ENCODE measurements at places on chromosomes 16 and 17.

- H3K27ac ChIP-seq: peak overlapping the region; percentile 66
- DNase-seq: peak; percentile 61
- H3K36me3 ChIP-seq: no peaks in the 10 kb centered on the region
Observed at GRCh38 chr16:84603140-84603816, 14.6 kb downstream of the COTL1 start.

- no peaks in the 10 kb centered on the region for H3K27me3 ChIP-seq
- H3K27ac ChIP-seq: no peak overlapping the region
- no peak for DNase-seq
- no peaks in the 10 kb centered on the region for H3K4me1 ChIP-seq
- H3K4me3 ChIP-seq: no peak overlapping the region
Observed at GRCh38 chr16:84323606-84324005, 28.9 kb downstream of the WFDC1 start.

- H3K27ac ChIP-seq: peak overlapping the region; percentile 65
- H3K4me1 ChIP-seq: peaks cover 7% of the 10 kb centered on the region
- no peaks in the 10 kb centered on the region for H3K36me3 ChIP-seq
- no peaks in the 10 kb centered on the region for H3K27me3 ChIP-seq
- peak overlapping the region; percentile 70 for H3K4me3 ChIP-seq
Observed at GRCh38 chr17:73231395-73231794, 30.3 kb downstream of the CPSF4L start.

DNA sequence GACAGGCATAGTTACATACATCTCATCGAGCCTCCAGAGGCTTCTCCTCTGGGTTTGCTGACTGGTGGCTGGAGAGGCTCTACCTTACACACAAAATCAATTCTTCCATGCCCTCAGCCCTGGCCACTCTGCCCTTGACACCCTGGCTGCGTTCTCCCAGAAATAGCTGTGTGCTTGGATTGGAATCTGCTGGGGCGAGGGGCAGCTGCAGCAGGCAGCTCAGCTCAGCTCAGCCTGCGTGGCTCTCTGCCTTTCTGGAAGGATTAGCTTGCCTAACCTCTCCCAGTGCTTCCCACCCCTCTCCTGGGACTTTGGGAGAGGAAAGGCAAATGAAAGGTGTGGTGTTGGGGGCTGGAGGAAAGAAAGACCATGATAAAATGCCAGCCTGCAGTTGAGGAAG, 216.1 kb downstream of the ENGASE start:
- peaks cover 11% of the 10 kb centered on the region for H3K27me3 ChIP-seq
- H3K4me1 ChIP-seq: no peaks in the 10 kb centered on the region

DNA sequence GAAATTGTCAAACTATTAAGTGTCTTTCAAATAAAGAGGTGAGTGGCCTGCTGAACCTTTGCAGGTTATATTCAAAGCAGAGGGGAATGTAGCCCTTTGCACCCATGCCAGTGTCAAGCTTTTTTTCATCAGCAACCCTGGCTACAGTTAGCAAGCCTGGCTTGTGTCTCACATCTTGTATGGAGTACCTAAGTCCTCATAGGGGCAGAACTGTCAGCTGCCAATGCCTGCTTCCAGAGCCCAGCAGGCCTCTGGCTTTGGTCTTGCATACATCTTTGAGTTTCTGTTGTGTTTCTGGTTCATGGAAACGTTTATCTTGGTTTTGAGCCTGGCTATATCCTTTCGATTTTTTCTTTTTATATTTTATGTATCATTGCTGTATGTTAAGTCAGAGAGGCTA, 26.8 kb downstream of the REXO5 start:
- no peaks in the 10 kb centered on the region for H3K27me3 ChIP-seq
- H3K36me3 ChIP-seq: no peaks in the 10 kb centered on the region
- no peak overlapping the region for H3K27ac ChIP-seq
- H3K4me1 ChIP-seq: no peaks in the 10 kb centered on the region

- no peaks in the 10 kb centered on the region for H3K36me3 ChIP-seq
- no peaks in the 10 kb centered on the region for H3K4me1 ChIP-seq
- no peak for DNase-seq
- no peak overlapping the region for H3K27ac ChIP-seq
Observed at GRCh38 chr17:45666046-45666600, 118.0 kb upstream of the CRHR1 start.

DNA sequence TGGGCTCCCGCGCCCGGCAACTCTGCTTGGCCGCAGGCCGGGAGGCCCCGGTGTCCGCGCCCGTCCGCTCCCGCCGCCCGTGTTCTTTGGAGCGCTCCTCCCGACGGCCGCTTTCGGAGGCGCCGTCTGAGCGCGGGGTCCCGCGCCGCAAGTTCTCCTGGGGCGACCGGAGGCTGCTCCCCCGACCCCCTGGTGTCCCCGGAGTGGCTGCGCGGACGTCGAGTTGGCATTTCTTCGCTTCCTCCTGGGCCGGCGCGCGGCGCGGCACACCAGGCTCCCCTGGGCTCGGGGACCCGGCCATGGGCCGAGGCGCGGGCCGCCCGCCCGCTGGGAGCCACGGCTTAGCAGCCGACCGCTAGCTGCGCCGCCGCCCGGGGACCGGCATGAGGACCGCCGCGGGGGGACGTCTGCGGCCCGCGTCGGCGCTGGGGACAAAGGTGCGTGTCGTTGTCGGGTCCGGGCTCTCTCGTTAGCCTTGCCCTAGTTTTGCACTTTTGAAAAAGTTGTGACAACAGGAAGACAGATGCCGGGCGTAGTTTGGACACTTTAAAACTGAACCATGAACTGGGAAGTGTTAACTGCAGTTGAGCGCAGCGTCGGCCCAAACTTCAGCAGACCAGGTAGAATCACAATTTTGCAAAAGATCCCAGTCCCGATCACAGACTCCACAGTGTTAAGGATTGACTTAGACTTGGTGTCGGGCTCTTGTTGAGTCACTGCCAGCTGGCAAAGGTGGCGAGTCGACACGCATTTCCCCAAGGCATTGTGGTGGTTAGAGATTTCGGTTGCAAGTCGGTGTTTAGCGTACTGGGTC, 700 bp downstream of the UBN1 start:
- H3K36me3 ChIP-seq: no peaks in the 10 kb centered on the region
- H3K4me3 ChIP-seq: peak overlapping the region; percentile 62
- peak overlapping the region; percentile 93 for H3K27ac ChIP-seq
- peaks cover 31% of the 10 kb centered on the region for H3K4me1 ChIP-seq

DNA sequence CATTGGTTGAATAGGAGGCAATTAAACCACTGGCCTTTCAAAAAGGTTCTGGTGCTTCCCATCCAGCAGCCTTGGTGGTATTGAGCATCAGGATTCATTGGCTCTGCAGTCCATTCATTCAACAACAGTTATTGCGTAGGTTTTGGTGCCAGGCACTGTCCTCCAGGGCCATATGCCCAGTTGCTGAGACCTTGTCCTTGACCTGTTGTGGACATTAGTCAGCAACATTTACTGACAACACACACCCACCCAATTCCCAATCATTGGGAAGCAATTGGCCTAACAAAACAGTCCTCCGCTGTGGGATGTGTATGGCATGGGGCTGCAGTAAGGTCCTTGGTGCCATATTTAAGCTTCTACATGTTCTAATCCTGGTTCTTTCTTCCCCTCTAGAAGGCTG, 82.2 kb downstream of the AXIN2 start:
- H3K27me3 ChIP-seq: no peaks in the 10 kb centered on the region
- no peak overlapping the region for H3K27ac ChIP-seq
- H3K4me1 ChIP-seq: peaks cover 6% of the 10 kb centered on the region
- no peak overlapping the region for H3K4me3 ChIP-seq
- H3K36me3 ChIP-seq: no peaks in the 10 kb centered on the region

DNA sequence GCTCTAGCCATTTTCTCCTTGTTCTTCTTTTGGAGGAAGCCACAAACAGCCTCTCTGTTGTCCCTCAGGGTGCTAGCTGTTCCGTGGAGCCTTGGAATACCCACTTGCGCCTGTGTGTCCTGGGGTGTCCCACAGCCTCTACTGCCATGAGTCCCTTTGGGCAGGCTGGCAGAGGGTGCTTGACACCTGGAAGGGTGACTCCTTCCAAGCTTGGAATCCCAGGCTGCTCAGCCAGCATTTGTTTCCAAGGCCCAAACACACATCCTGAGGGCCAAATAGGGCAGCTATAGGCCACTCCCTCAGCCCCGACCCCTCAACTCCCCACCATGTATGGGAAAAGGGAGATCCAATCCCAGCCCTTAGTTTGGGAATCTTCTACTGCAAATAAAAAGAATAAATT, 14.9 kb downstream of the ZNHIT3 start:
- H3K36me3 ChIP-seq: no peaks in the 10 kb centered on the region
- H3K27me3 ChIP-seq: no peaks in the 10 kb centered on the region
- H3K4me1 ChIP-seq: no peaks in the 10 kb centered on the region
- peak; percentile 2 for DNase-seq
- H3K4me3 ChIP-seq: no peak overlapping the region

DNA sequence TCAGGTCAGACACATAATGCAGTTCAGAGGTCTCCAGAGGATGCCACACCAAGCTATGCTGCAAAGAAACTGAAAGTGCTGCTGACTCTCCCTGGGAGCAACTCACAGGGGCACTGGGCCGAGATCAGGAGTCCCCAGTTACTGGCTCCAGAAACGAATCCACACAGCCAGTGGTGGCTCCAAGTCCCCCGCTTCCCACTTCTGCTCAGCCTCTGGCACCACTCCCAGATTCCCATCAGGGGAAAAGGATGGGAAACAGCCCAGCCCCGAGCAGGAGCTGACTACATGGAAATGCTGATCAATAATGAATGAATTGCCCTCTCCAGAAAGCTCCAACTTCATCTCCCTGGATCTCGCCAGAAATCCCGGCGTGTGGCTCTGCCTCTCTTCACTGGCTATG, 62.3 kb upstream of the CDH5 start:
- no peak for DNase-seq
- H3K4me1 ChIP-seq: no peaks in the 10 kb centered on the region
- H3K4me3 ChIP-seq: no peak overlapping the region
- H3K27me3 ChIP-seq: no peaks in the 10 kb centered on the region
- no peak overlapping the region for H3K27ac ChIP-seq
